ENCODE measurements at places on chromosomes 11 and 22.

DNA sequence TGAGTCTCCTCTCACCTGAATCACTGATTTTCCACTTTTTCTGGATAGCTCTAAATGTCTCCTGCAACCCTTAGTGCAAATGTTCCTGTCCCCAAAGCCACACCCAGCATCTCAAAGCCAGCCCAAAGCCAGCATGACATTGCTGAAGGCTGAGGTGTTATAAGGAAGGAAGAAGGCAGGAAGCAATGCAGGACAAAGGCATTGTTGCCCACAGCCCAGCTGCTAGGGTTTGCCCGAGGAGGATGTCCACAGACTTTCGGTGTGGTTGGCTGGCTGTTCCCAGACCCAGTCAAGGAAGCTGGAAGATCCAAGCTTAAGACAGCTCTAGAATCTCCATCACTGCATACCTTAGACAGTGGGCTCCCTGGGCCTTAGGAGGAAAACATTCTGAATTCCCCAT lies 23.5 kb downstream of the CHST1 start:
- DNase-seq, result no peak

- no peak for DNase-seq
Observed at GRCh38 chr22:19119949-19120348, 2.3 kb downstream of the DGCR2 start.

DNA sequence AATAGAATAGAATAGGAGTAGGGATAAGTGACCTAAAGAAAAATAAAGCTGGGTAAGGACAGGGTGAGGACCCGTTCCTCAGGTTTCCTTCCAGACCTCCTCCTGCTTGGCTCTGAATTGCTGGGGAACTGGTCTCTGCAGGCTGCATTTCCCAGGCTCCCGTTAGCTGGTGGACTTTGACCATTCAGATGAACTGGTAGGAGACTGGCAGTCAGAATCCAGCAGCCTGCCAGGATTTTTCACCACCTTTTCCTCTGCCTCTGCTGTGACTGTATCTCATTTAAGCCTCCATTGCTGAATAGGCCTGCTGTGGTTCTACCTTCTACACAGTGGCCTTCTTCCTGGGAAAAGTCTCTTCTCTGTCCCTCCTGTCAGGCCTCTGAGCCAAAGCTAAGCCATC lies 24.6 kb upstream of the SMPD1 start:
- DNase-seq, result no peak

DNA sequence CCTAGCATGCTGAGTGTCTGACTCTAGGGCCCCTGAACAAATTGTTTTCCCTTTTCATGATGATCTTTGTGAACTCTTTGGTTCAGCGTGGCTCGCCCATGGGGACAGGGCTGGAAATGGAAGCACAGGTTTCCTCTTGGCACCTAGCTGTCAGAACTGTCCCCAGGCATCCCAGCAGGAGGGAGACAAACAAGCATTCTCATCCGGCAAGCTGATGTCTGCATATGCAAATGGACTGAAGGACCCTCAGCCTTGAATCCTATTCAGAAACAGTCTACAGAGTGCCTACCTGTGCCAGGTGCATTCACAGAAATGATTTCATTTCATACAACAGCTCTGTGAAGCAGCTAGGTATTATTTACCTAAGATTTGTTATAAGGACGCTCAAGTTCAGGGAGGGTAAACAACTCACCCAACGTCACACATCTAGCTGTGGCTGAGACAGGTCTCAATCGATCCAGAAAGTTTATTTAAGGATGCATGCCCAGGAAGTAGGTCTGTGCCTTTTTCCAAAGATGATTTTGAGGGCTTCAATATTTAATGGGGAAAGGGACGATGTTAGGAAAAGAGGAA lies 176.4 kb downstream of the KIRREL3 start:
- no peak for DNase-seq

DNA sequence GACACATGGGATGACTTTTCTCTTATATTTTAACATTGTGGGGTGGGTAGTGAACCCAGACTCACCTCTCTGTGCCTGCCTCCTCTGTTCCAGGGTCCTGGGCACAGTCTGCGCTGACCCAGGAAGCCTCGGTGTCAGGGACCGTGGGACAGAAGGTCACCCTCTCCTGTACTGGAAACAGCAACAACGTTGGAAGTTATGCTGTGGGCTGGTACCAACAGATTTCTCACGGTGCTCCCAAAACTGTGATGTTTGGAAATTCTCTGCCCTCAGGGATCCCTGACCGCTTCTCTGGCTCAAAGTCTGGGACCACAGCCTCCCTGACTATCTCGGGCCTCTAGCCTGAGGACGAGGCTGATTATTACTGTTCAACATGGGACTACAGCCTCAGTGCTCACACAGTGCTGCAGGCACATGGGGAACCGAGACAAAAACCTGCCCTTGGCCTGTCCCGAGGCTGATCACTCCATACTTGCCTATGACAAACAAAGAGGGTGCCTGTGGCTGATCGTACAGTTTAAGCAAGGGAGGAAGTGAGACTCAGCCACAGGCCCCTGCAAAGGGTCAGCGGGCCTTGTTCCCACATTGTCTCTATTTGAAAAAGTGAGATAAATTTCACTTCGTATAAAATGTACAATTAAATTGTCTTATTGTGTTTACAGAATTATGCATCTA lies 43.7 kb upstream of the TOP3B start:
- no peak for DNase-seq

GRCh38 chr11:35215945-35216344 lies 77.0 kb downstream of the CD44 start:
- DNase-seq, result no peak

DNA sequence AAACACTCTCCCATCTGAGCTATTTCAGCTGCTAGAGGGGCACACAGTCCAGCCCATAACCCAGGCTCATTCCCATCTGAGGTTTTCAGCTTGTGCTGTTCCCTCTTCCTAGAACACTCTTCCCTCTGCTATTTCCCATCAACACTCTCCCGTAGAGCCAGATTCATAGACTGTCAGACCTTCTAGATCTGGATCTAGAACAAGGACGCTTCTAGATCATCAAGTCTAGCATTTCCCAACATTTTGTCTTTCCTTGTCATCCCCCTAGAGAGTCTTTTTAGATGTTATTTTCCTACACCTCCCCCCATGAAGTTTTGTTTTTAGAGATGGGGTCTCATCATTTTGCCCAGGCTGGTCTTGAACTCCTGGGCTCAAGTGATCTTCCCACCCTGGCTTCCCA lies 13.4 kb downstream of the CRYBA4 start:
- DNase-seq, result no peak

DNA sequence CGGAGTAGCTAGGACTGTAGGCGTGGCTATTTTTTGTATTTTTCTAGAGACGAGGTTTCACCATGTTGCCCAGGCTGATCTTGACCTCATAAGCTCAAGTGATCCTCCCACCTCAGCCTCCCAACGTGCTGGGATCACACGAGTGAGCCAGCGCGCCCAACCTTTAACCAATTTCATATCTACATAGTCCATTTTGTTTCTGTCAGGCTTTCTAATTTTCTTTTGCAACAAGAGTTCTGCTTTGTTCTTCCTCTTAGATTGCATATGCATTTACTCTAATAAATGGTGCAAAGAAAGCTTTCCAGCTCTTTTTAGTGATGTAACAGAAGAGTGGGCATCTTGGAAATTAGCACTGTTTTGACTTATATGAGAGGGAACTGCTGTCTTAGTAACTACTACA lies 13.3 kb downstream of the RTN3 start:
- no peak for DNase-seq

- no peak for DNase-seq
Observed at GRCh38 chr22:42490243-42490832, 29.3 kb downstream of the RRP7A start.

- peak; percentile 97 for DNase-seq
Observed at GRCh38 chr22:50507421-50507990, at the start of gene LMF2. TSS of gene LMF2 (minus strand) at chr22:50507702. CDS start at chr22:50507675, 27 bp downstream.

DNA sequence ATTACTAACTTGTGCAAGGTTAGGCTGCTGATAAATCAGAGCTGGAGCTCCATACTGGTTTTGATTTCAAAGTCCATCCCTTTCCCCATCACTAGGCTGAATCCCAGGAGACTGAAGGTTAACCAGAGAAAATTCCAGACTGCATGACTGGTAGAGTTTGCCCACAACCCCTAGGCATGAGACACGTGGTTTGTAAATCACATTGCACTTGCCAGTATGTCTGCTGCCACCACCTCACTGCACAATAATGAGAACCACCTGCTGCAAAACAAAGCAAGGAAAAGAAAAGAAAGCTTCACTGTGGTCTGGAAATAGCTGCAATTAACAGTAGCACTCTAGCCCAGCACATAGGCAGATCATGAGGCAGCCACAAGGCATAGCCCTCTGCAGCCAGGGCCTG lies 67.6 kb upstream of the NTM start:
- no peak for DNase-seq

GRCh38 chr11:107770551-107770951 lies 58.7 kb upstream of the SLN start:
- DNase-seq, result no peak

GRCh38 chr11:13276454-13276831 lies 1.1 kb upstream of the BMAL1 start:
- no peak for DNase-seq

- DNase-seq, result no peak
Observed at GRCh38 chr11:60127311-60127811, 38.9 kb downstream of the MS4A2 start.

GRCh38 chr11:70720281-70720680 lies 322.0 kb downstream of the CTTN start:
- no peak for DNase-seq

DNA sequence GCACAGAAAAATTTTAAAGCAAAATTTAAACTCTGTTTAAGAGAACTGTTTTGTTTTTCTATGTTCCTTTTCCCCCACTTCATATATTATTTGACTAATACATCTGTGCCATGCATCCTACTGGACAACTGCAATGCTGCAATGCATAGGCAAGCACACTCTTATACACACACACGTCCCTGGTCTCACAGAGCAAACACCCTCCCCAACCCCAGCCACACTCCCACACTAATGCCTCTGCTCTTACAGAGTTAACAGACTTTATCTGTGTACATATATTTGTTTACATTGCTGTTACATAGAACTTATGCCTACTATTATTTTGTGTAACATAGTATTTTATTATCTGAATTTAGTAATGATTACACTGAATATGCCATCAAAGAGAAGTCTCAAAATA lies 25.5 kb upstream of the CTSC start:
- DNase-seq, result no peak

DNA sequence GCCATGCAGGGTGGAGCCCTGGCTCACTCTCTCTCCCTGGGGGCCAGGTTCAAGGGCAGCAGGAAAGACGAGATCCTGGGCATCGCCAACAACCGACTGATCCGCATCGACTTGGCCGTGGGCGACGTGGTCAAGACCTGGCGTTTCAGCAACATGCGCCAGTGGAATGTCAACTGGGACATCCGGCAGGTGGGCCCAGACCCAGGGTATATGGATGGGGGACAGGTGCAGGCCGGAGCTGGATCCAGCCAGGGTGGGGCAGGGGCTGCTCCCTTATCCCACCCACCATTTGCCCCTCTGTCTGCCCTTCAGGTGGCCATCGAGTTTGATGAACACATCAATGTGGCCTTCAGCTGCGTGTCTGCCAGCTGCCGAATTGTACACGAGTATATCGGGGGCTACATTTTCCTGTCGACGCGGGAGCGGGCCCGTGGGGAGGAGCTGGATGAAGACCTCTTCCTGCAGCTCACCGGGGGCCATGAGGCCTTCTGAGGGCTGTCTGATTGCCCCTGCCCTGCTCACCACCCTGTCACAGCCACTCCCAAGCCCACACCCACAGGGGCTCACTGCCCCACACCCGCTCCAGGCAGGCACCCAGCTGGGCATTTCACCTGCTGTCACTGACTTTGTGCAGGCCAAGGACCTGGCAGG lies 2.9 kb downstream of the TRPT1 start:
- no peak for DNase-seq

- no peak for DNase-seq
Observed at GRCh38 chr11:18046116-18046777, at the start of gene TPH1. TSS of gene TPH1 (minus strand) at chr11:18046269. CDS start at chr11:18040762, 5,507 bp downstream.

DNA sequence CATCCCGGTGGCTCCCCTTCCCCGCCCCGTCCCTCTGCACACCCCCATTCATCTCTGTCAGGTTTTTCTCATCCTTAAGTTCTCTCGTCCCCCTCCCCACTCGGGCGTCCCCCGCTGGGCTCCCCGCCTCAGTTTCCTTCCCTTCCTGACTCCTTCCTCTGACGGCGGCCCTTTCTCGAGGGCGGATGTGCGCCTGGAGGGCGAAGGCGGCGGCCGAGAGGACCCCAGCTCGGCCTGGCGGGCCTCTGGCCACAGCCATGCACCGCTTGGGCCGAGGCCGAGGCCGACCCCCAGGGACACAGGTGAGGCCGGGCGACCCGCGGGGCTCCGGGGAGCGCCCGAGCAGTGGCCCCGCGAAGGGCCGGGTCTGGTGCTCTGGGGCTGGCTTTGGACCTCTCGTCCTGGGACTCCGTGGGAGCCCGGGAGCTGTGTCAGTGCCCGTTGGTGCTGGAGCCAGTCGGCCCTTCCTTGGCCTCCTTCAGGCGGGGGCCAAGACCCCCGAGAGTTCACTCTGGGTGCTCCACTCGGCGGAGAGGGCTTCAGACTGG lies 2.9 kb downstream of the PHLDB1 start:
- DNase-seq, result no peak

GRCh38 chr11:47003180-47003877 lies 66.8 kb downstream of the CSTPP1 start:
- DNase-seq, result no peak

DNA sequence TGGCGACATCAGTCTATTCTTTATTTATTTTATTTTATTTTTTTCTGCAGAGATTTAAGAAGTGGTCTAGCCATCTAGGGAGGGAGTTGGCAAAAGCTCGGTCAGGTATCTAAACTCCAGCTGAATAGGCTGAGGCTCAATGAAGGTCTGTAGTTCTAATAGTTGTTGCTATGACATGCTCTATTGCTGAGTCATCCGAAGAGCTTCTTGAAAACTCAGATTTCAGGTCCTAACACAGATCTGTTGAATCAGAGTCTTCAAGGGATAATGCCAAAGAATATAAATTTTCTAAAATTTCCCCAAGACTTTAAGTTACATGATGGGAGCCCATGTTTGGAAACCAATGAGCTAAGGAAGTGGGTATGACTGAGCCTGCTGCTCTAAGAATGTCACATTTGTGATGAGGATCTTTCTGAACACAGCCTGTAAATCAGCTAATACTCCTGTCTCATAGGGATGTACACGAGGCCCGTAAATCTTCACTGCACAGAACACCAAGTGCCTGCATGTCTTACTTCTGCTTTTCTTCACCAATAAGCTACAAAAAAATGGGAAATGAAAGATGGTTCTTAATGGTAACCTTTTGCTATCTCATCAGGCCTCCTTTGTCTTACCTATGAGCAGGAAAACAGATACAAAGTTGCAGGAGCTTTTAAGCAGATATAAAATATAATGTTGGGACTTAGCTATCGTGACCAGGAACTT lies 901.4 kb upstream of the API5 start:
- no peak for DNase-seq

DNA sequence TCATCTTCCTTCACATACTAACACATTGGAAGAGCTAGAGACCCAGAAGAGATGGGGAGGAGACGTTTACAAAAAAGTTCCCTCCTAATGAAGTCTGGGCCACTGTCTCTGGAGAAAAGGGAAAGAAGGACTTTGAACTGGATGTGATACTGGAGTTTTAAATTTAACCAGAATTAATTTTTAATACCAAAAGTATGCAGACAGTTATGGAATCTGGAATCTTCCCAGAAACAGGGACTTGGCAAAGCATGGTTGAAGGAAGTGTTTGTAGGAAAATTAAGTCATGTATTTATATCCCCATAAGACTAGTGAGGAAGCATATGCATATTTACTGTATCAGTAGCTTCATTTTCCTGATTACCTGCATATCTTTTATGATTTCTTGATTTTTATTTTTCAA lies 215.5 kb downstream of the TTC28 start:
- no peak for DNase-seq

GRCh38 chr11:995752-996420 lies 40.6 kb downstream of the MUC6 start:
- no peak for DNase-seq

- DNase-seq, result no peak
Observed at GRCh38 chr11:78230161-78230877, 41.6 kb downstream of the USP35 start.

All from T-cell (primary cell).